ENCODE measurements at places on chromosomes 3 and 15.

DNA sequence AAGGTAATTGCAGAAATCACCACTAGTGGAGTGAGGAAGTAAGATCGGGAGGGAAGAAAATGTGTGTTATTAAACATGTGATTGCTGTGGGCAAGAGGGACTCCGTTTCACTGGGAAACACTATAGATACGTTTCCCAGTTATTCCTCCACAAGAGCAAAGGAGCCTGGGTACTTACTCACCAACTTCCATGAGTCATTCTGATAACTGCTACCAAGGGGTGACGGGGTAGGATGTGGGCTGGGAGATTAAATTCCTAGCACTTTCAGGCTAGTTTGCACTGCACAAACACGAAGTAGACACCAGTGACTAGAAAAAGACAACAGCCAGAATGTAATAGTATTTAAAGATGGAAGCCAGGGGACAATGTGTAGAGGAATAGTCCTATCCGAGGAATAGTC is 812.9 kb upstream of the CFAP20DC start:
- no peak for DNase-seq

DNA sequence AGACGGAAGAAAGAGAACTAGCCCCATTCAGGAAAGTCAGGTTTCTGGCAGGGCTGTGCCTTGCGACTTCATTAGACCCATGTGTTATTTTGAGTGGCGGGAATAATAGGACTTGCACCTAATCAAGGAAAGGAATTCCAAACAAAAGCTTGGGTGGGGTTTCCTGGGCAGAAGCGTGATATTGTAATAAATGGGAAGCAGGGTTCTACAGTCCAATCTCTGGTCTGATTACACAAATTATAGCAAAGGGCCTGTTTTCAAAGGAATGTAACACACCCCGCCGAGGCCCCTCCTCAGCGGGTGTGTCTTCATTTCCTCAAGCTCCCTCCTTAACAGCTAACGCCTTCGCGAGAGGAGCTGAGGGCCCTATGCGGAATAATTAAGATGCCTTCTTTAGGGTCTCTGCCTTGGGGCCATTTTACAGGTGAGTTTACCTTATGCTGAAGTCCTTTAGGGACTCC is 396.0 kb upstream of the C2CD4B start:
- DNase-seq: no peak

GRCh38 chr3:193872265-193872753 is 263.6 kb upstream of the HES1 start:
- DNase-seq: no peak

DNA sequence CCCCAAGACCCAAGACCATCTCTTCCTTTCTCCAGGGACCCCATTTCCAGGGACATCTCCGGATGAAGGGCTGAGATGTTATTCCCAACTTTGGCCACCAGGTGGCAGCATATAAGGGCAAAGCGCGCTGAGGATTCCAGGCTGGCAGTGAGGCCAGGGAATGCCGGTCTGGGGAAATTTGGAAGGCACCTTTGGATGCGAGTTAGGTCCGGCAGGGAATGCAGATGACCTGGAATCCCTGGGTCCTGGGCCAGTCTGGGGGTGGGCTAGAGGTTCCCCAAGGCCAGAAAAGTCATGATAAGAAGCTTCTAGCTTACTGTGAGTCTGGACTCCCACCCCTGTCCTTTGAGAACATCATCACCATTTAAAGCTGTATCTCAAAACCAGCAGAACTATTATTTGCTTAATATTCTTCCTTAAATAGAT is 1.6 kb upstream of the CHST13 start:
- DNase-seq: peak; percentile 69

- no peak for DNase-seq
Observed at GRCh38 chr15:43238671-43239131, 17.9 kb upstream of the EPB42 start.

- no peak for DNase-seq
Observed at GRCh38 chr15:26280281-26280680, 417.2 kb upstream of the ATP10A start.

GRCh38 chr15:91238644-91239425 is 138.8 kb downstream of the SV2B start:
- DNase-seq: no peak

- DNase-seq: no peak
Observed at GRCh38 chr3:107813026-107813425, 277.8 kb downstream of the CD47 start.

- peak; percentile 75 for DNase-seq
Observed at GRCh38 chr3:52446631-52447511, 2.0 kb upstream of the SEMA3G start.

DNA sequence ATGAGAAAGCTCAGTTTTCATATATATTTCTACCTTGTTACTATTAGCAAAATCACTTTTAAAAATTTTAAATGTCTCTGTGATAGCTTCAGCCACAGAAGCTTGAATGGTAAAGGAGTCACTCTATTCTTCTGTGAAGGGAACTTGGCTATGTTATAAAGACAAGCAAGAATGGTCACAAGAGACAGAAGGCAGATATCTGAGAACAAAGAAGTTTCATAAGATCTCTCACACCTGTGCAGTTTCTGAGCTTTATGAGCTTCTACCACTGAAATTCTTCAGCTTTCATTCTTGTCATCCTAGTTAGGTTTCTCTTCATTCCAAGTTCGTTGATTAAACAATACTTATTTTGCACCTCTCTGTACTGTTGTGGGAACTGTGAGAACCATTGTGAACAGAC is 853.4 kb downstream of the IGSF11 start:
- DNase-seq: no peak

DNA sequence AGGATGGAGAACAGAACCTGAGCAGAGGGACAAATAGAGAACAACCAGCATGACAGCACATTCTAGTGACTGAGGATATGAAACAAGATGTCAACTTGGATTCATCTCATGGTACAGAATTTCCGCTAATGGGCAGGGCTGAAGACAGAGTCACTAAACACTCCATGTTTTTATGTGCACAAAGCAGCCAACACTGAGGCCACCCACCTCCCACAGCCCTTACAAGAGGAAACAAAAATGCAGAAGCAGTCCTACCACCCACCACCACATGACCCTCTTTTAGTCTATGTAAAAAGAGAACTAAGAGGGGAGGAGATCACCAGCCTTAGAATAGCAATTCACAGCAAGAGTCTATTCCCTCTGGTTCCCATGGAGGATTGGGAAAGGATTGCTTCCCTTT is 131.4 kb upstream of the UBE2E2 start:
- DNase-seq: no peak

- DNase-seq: no peak
Observed at GRCh38 chr3:16508591-16508995, 4.9 kb downstream of the RFTN1 start.

DNA sequence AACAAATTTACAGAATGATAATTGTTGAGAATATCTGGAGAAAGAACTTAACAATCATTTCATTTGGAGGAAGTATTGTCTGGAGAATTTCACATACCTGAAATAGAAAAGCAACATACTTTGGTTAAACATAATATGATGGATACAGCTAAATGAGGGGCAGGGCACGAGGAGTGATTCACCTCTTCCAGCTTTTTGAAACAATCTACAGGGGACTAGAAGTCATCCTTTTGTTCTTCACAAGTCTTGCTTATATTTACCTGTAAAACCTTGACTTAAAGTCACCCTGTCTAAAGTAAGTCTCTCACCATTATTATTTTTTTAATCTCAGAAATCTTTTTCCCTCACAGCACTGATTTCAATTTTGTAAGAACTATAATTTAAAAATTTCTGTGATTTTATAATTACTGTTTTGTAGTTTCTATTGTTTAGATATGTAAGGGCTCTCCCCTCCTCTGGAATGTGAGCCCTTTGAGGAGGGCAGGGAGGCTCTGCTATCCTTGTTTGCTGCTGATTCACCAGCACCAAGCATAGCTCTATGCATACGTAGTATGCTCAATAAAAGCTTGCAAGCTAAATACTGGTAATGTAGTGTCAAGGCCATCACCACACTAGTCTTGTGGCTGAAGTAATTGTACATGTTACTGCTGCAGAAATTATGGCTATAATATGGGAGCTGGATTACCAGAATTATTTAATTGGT is 193.9 kb upstream of the THRB start:
- no peak for DNase-seq

DNA sequence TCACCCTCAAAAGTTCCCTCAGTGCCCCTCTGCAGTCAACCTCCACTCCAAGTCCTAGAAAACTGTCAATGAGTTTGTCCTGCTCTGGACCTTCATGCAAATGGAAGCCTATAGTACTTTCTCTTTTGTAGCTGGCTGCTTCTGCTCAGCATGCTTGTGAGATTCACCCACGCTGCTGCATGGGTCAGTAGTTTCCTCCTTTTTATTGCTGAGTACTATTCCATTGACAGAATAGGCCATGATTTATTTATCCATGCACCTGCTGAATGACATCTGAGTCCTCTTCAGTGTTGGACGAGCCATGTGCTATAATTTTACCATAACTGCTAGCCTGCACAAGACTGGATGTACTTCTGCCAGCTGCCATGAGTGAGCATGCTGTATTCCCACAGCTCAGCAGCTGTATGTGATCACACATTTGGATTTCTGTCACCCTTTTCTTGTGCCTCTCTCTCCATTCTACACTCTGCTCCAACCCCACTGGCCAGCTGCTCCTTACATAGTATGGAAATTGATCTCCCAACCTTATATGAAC is 26.3 kb downstream of the CDCP1 start:
- DNase-seq: no peak

DNA sequence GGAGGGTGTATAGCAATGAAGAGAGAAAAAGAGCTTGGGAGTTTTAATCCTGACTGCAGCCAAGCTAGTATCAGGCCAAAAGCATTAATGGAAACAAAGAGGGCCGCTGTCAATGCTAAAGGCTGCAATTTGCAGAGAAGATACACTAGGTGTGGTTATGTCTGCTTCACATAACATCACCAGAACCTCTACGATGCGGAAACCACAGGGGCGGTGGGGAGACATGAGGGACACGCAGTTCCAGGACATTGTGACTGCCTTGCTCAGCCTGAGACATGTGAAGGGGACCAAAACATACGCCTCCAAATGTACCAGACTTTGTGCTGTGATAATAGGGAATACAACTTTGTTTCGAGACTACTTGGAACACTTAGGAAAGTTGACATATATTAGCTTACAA is 88.4 kb downstream of the APBA2 start:
- no peak for DNase-seq

DNA sequence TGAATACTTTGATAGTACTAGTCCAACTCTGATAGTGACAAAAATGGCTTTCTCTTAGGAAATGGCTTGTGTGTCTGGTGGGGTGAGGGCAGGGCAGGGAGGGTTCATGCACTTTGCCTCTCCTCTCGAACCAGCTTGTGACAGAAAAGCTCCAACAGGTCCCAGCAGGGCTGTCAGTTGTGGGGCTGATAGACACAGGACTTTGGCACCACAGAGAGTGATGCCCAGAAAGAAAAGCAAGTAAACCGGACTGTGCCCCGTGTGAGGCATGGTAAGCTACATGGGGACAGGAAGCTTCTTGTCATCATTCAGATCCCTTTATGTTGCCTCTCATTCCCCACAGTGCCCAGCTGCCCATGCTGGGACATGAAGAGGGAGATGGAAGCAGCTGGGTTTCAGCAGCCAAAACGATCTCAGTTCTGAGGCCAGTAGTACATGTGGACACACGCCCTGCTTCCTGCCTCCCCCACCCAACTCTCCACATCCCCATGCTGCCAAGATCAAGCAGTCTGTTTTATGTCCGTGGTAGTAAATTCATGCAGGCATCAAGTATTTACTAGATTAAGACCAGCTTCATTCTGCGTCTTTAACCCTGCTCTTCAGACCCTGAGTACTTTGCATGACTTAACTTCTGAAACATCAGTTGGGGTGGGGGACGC is 29.7 kb upstream of the LIPC start:
- no peak for DNase-seq

DNA sequence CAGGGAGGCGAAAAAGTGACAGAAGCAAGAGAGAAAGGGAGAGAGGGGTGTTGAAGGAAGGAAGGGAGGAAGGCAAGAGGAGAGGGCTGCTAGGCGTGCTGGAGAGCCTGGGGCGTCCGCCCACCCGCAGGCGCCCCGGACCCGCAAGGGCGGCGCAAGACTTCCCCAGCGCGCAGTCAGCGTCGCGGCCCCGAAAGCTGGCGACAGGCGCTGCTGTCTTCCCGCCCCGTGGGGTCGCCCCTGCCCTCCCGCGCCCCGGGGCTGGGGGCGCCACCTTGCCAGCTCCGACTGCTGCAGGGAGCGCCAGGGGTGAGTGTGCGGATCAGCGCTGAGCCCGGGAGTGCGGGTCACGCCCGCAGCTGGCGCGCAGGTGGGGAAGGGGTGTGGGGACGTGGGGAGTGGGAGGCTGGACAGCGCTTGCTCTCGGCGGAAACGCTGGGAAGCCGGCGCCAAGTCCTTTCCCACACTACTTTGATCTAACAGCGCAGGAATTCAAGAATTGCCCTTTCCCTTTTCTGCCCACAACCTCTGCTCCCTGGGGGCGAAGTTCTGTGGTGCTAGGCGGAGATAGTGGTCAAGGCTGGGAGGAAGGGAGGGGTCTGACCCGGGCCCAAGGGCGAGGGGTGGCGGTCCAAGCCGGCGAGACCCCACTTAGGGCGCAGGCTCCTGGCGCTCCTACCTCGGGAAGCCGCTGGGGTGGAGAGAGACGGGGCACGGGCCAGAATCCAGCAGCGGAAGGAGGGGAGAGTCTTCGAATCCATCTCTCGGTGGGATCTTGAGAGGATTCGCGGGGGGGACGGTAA is 266.1 kb downstream of the CGGBP1 start:
- DNase-seq: no peak

GRCh38 chr3:56291244-56291680 is 177.0 kb downstream of the ERC2 start:
- no peak for DNase-seq

DNA sequence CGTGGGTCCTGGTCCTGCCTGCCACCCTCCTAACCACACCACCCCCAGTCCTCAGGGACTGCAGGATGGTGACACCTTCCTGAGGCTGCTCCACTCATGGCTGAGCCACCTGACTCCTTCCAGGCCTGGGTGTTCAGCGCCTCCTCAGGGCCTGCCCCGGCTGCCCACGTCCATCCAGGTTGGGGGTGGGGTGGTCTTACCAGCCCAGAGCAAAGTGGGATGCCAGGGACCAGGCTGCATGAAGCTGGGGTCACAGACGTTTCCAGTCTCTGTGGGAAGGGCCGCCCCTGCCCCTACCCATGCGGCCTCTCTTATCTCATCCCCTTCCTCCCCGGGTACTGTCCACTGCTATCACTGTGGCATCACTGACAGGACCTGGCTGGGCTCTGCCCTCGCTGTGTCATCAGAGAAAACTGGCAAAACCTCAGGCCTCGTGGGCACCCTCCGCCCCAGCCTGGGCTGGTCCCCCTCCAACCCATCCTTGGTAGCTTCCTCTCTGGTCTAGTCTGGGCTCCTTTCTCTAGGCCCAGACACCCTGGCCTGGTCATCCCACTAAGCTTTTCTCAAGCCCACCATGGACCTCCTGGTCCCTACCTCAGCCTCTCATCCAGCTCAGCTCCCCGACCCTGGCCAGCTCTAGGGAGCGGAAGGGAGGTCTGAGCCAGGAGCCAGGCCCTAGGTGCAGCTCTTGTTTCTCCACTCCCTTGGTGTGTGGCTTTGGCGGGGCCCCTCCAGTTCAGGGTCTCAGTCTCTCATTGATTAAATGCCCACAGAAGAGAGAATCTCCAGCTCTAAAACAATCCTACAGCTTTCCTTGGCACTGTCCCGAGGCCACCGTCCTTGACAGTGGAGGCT is 32.9 kb downstream of the WNT7A start:
- DNase-seq: no peak

GRCh38 chr3:134009345-134010000 is 20.3 kb downstream of the SLCO2A1 start:
- DNase-seq: no peak

Measured in stimulated activated effector memory CD8-positive, alpha-beta T cell treated with anti-CD3 and anti-CD28 coated beads, Interleukin-12 subunit alpha, Interleukin-12 subunit beta, amount 100 ng/mL, for 72 hours (primary cell).